CD8-positive, alpha-beta memory T cell (primary cell): ENCODE measurements at places on chromosomes 3 and 15. TPM values are rescaled to one million over a fixed set of nuclear protein-coding genes. Genes with fewer than 3 reads are reported as not detected.

Gene ACAA1
- 67.4 TPM for total RNA-seq

Gene CHP1
- 41.6 TPM for total RNA-seq

Gene STAC
- total RNA-seq, result not detected

Gene NEK10
- 0.24 TPM for total RNA-seq

Gene MNS1
- 0.74 TPM for total RNA-seq

Gene SLC6A1
- not detected for total RNA-seq

Gene ZNF501
- total RNA-seq, result 6.0 TPM

Gene RHCG
- not detected for total RNA-seq

Gene MED12L
- total RNA-seq, result 1.8 TPM

Gene ATRIP
- total RNA-seq, result 22.8 TPM

Gene ACTL6A
- total RNA-seq, result 107 TPM

Gene GUCA1C
- total RNA-seq, result not detected

Gene C15orf62
- total RNA-seq, result 0.53 TPM

Gene WWTR1
- 0.98 TPM for total RNA-seq

Gene GOLGA8G
- total RNA-seq, result not detected

DNA sequence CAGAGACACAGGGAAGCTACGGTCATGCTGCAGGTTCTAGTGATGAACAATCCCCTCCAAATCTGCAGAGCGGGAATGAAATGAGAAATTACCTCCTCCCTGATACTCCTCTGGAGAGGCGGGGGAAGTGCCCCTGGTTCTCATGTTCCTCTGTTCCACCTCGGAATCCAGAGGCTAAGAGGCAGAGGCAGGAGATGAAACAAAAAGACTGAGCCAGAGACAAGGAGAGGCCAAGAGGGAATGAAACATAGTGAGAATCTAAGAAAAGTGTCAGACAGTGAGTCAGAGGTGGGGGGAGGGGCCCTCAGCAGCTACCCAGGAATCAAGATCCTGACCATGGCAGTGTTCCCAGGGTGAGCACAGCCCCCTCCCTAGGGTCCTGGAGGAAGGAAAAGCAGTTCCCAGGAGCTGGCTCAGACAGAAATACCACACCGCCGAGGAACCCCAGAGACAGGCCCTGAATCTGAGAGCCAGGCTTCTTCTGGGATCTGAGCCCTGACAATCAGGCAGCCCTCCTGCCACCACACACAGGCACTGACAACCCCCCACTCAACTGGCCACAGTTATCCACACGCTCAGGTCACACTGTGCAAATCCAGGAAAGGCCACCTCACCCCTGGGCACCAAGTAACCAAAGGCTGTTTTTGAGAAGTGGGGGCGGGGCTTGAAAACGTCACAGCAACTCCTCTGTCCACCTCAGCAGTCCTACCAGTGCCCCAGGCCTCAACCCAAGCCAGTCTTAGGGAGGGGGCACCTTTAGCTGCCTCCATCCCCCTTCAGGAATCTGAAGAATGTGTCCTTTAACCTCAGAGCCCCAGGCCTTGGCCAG lies 2.4 kb downstream of the CSRNP1 start:
- peak; percentile 71 for DNase-seq

DNA sequence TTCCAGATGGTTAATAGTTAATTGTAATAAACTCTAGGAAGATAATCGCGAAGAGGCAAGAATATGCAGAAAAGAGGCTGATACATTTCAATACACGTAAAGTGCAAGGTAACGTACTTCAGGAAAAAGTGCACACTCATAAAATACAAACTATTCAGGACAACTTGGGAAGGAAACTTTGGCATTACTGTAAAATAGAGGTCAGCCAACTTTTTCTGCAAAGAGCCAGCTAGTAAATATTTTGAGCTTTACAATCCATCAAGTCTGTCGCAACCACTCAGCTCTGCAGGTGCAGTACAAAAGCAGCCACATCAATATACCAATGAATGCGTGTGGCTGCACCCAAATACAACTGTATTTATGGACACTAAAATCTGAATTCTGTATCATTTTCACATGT lies 51.6 kb upstream of the THUMPD3 start:
- DNase-seq, result no peak

GRCh38 chr3:152177757-152178156 lies 91.0 kb upstream of the MBNL1 start:
- no peak for DNase-seq

- DNase-seq, result no peak
Observed at GRCh38 chr3:171237009-171237385, 210.5 kb upstream of the SLC2A2 start.

DNA sequence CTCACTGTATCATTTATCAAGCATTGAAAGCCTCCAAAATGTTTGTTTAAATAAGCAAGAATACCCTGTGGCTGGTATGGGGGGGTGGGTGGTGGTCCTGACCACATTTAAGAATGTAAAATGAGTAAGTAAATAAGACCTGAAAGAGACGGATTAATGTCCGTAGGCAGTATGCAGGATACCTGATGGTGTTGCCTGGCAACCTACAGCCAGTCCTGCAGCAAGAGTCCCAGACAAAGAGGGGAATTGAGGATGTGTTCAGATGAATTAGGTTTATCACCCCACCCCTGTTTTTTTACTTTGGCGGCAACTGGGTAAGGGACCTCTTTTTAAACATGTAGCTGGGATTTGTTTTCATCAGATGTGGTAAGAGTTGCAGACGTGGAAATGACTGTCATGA lies 99.8 kb upstream of the BFSP2 start:
- DNase-seq, result no peak

GRCh38 chr3:73326396-73326795 lies 264.9 kb downstream of the EBLN2 start:
- DNase-seq, result no peak

GRCh38 chr15:64806509-64806908 lies 18.9 kb downstream of the PIF1 start:
- no peak for DNase-seq

- DNase-seq, result no peak
Observed at GRCh38 chr3:9732740-9733115, 1.2 kb downstream of the BRPF1 start.

GRCh38 chr3:24261521-24261920 lies 233.1 kb downstream of the THRB start:
- DNase-seq, result no peak

GRCh38 chr3:151315136-151315535 lies 1.5 kb downstream of the GPR87 start:
- no peak for DNase-seq

DNA sequence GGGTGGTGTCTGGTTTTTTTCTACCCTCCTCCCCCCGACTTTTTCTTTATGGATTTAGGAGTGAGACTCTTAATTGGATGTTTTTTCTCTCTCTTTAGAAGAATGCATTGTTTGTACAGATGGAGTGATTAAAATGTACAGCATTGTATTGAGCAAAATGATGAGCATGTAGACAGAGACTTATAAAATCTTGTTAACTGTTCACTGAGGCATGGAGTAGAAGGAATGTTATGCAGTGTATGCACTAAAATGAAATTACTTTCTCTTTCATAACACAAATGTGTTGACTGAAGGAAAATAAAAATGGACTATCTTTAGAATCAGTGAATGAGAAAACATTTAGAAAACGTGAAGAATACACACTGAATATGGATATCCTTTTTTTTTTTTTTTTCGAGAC lies 39.8 kb downstream of the ZFAND6 start:
- no peak for DNase-seq

DNA sequence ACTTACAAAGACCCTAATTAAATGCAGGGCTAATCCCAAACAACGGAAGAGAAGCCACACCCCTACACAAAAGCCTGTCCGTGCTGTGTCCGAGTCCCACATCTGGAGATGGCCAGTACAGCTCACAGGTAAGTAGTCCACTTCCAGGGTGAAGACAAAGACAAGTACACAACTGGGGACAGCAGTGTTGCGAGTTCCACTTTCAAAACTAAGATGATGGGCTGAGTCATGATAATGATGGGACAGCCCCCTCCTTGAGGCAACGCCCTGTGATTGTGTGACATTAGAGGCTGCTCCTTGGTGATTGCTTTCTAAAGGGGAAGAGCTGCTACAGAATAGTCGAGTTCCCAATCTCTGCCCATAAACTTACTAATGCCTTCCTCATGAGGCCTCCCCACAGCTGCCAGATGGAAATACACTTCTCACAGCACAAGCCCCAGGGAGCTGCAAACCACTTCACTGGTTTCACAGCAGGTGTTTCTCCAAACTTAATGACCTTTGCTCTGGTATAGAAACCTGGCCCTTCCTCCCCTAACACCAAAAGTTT lies 27.6 kb downstream of the RFT1 start:
- DNase-seq, result no peak

- DNase-seq, result no peak
Observed at GRCh38 chr3:158354713-158355112, 216.3 kb upstream of the MLF1 start.

GRCh38 chr15:76991741-76992645 lies 2.9 kb upstream of the PSTPIP1 start:
- no peak for DNase-seq

DNA sequence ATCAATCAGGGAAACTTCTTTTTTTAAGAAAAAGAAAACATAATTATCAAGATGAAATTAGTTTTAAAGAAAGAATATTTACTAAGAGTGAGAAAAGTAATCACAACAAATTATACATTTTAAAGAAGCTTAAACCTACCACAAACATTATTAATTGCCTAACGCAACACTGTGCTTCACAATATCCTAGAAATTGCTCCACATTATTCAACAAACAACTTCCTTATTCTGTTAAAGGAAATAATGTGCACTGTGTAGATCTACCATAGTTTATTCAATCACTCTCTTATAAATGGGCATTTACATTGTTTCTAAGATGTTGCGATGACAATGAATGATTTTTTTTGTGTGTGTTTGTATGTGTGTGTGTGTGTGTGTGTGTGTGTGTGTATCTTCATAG lies 525.9 kb upstream of the KCNMB2 start:
- no peak for DNase-seq

- DNase-seq, result no peak
Observed at GRCh38 chr3:14508505-14508819, 31.7 kb downstream of the GRIP2 start.

GRCh38 chr3:191378142-191378812 lies 48.0 kb upstream of the UTS2B start:
- no peak for DNase-seq

DNA sequence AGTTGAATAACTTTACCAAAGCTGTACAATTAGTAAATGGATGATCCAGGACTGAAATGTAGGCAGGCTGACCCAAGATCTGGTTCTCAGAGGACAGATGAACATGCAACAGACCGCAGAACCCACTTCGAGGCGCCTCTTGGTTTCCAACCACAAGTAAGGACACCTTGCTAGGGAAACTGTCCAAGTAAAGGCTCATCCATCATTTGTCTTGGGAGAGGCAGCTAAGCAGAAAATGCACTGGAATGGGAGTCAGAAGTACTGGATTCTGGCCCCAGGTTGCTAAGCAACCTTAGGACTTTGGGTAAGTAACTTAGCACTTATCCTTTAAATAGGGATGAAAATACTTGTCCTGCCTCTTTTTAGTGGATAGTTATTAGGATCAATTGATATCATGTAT lies 366.3 kb upstream of the LRRC3B start:
- no peak for DNase-seq

- DNase-seq, result no peak
Observed at GRCh38 chr3:184832044-184832443, 20.1 kb downstream of the VPS8 start.

DNA sequence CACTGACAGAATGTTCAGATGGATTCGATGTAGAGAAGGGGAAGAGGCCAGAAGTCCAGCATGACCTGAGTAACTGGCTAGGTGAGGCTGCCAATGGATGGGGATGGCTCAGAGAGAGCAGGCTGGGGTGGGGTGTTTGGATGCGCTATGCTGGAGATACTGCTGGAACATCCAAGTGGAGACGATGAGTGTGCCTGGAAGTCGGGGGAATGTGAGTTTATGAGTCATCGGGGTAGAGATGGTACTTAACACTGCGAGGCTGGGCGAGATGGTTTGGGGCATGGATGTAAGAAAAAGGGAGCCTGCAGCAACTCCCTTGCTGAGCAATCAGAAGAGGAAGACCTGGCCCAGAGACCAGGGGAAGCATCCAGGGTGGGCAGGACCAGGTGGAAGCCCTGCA lies 180.7 kb downstream of the SLCO3A1 start:
- no peak for DNase-seq
